ENCODE measurements at places on chromosomes 5 and 9.

DNA sequence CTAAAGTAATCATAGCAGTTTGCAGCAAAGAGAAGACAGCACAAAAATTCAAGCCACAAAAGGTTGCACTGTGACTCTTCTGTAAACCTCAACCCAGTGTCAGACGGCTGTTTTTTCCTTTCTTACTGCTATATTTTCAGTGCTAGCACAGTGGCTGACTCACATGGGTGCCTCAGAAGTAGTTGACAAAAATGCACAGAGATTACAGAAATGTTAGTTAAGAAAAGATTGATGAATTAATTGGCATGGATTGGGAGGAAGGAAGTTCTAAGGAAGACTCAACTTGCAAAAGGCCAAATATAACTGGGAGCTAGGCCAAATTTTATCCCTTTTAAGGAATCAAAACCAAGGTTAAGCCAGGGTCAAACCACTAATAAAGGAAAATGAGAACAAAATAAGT lies 43.7 kb upstream of the ITGA1 start:
- DNase-seq: peak; percentile 47

GRCh38 chr5:73654171-73654811 lies 28.3 kb downstream of the ARHGEF28 start:
- DNase-seq: peak; percentile 61

DNA sequence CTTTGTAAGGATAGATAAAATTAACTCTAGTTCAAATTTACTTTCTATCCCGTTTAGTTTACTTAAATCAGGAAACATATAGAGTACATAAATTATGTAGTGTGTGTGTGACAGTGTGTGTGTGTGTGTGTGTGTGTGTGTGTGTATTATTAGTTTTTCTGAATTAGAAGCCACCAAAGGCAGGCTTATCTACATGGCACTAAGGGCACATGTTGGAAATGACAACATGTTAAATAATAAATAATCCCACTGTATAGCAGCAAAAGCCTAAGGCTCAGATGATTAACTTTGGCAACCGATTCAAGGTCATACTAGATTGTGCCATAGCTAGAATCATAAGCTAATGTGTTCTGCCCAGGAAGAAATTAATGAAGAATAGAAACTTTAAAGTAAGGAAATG lies 54.6 kb downstream of the MEGF9 start:
- DNase-seq: no peak

DNA sequence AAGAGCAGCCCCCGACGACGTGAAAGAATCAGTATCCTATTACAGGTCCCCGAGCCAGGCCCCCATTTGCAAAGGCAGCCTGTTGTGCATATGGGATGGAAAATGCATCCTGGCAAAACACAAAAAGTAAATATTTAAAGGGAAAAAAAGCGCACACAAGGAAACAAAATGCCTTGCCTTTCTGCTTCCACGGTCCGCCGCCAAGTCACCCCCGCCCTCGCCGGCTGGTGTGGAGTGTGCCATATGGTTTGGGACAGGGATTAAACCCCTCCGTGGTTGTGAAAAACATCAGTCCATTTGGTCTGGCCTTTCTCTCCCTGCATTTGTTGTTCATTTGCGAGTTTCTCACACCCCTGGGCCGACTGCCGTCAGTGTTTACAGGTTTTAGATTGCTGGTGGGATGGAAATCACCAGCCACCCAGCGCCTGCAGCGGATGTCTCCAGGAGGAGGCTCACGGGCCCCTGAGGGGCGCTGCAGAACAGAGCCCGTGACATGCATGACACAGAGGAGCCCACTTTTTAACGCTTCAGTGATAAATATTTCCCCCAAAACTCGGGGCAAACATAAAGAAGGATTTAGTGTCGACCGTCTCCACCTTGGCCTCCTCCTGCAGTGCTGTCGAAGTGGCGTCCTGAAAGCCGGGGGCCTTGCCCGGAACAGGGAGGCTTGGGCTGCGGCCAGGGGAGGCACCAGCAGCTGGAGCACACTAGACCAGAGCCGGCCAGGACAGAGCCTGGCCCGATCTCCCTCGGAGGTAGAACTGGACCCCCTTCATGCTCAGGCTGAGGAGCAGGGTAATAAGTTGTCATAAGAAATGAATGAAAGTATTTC lies 161.5 kb downstream of the HSD17B3 start:
- no peak for DNase-seq

Measured in fibroblast of mammary gland (primary cell).